ENCODE measurements at places on chromosomes 2 and 18.

DNA sequence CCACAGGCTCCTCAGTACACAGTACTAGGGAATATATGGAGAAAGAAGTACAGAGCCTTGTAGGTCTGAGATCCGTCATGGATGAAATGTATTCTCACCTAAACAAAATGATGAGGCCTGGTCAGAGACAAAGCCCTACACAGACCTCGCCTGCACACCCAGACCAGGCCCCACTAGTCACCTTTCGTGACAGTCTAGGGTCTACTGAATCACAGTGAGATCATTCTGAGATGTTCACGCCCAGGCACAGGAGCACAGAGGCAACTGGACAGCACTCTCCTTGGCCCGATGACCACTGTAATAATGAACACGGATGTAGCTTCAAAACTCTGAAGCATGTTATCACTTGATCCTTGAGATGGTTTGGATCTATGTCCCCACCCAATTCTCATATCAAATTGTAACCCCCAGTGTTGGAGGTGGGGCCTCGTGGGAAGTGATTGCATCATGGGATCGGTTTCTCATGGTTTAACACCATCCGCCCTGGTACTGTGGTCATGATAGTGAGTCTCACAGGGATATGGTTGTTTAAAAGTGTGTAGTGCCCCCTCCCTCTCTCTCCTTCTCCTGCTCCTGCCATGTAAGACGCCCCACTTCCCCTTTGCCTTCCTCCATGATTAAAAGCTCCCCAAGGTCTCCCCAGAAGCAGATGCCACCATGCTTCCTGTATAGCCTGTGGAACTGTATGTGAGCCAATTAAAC is 15.1 kb downstream of the DOCK10 start:
- no peak for DNase-seq

DNA sequence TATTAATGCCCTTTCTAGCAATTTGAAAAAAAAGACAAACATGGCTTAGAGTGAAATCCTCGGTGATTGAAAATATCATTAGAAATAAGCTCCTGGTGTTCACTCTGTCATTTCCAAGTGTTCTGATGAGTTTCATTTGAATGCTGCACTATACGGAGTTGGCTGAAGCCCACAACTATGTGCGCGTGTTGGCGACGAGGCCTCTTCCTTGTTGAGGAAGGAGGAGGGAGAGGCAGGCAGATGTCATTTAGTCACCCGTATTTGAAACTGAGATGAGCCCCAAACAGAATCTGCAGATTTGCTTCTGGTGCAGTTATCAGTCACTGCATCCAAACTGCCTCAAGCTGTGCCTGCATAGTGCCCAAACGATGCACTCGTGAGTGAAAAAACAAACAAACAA is 23.5 kb upstream of the SKOR2 start:
- DNase-seq, result no peak

- no peak for DNase-seq
These were observed 317.6 kb upstream of the NCKAP5 start for GRCh38 chr2:133885847-133886246.

- no peak for DNase-seq
These were observed 220.2 kb upstream of the SMAD7 start for GRCh38 chr18:49170925-49171505.

DNA sequence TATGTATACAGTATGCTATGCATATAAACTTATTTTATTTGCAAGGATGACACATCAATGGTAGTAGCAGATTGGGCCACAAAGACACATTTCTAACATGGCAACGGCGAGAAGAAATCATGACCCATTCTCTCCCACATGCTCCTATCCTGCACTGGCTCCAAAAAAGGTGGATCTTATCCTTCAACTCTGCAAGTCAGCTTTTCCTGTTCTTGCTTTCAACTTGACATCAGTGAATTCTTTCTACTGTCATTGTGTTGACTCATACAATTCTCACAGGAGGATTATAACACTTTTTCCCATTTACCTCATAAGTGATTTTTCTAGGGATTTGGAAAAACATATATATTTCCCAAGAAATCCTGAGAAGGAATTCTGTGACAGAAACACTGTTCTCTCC is 53.1 kb downstream of the ACVR1 start:
- no peak for DNase-seq

DNA sequence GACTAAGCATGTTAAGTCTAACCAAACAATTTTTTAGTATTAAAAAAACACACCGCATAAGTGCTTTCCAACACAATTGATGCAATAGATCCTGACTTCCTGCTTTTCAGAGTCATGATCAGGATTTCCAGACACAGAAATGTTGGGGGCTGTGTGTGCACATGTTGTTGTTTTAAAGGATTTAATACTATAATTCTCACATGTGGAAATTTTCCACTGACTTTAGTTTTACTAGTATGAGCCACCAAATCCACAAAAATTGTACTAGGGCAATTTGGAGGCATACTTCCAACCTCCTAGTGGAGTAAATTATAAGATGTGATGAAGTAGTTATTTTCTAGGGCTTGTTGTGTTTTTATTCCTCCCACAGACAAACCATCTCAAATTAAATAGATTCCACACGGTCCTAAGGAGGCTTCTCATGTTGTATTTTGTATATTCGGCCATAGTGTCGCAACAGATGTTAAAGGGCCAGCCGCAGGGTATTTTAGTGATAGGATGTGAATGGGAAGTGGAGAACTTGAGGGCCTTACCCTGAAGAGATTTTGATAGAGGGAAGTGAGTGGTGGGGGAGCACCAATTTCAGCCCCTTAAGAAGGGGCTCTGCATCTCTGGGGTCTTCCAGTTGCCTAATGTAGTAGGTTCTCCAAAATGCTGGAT is 108.9 kb upstream of the KLF7 start:
- no peak for DNase-seq

DNA sequence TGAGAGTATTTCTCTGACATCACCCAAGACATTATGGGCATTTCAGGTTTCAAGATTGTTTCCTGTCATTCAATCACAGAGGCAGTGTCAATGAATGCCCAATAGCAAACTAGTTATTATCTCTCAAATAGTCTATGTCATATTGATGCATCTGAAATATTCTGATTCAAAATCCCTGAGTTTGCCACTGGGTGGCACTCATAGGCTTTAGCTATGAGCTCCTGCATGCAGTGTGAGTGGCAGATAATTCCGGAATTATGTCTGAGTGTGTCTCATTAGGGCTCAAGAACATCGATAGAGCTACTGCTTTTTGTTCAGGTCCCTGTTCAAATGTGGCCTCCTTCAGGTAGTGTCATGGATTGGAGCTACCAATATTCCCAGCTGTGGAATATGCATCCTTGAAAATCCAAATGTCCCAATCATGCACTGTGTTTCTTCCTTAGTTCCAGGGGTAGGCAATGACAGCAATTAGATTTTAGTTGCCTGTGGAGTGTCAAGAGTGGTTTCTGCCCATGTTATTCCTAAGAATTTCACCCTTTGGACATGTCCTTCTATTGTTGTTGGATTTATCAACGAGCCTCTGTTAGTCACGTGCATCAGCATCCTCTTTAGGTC is 7.8 kb upstream of the OR6B3 start:
- DNase-seq, result peak; percentile 37

GRCh38 chr18:9429662-9429993 is 45.7 kb upstream of the RALBP1 start:
- DNase-seq, result no peak

- no peak for DNase-seq
These were observed 982 bp downstream of the HJURP start for GRCh38 chr2:233853353-233853752.

- DNase-seq, result no peak
These were observed 3.3 kb downstream of the DSC2 start for GRCh38 chr18:31098878-31099277.

- no peak for DNase-seq
These were observed 87.2 kb downstream of the COBLL1 start for GRCh38 chr2:164754157-164755093.

GRCh38 chr2:38092196-38092902 is 16.4 kb upstream of the CYP1B1 start:
- no peak for DNase-seq

DNA sequence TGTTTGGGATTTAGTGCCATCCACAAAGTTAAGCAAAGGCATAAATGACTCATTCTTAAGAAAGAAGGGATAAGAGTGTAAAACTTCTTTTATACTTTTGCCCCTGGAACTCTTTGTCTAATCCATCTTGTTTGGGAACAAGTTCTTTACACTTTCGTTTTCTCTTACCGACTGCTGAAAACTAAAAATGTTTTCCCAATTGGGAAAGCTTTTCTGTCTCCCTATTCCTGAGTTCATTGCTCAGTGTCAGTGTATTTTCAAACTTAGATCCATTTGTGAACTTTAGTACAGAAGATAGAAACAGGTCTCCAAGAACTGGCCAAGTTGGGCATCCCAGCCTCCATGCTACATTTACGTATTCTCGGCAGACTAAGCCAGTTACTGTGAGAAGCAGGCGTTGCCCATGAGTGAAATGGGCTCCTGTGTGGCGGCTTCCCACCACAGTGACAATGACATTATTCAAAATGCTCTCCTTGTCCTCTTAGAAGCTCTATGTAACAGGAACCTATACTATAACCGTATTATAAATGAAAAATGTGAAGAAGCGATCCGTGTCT is 51.7 kb downstream of the TGOLN2 start:
- DNase-seq, result no peak

DNA sequence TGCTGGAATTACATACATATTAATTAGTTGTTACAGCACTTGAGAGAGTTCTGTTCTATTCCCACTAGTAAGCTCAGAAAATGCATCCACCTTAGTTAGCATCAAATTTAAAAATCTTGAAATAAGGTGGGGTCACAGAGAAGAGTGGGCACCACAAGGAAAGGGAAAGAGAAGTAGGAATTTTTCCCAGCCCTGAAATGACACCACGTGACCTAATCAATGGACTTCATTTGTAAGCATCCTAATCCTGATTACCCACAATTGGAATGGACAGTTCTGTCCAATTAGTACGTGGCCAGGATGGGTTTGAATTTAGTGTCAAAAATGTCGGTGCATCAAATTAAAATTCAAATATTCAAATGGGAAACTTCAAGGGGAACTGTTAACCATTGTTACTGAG is 186.8 kb downstream of the FIGN start:
- no peak for DNase-seq

- no peak for DNase-seq
These were observed 797 bp downstream of the TTC32 start for GRCh38 chr2:19900931-19901441.

DNA sequence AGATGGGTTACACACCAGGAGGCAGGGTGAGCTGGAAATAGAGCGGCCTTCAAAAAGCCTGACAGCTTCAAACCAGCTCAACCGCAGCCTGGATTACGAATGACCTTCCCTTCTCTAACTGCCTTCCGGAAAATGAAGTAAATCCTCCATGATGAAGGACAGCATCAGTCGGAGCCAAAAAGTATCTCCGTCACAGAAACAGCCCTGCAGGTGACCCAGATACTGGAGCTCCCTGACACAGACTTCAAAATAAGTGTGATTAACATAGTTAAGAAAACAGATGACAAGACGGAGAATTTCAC is 10.3 kb upstream of the CIB4 start:
- DNase-seq, result no peak

GRCh38 chr18:11482271-11482670 is 127.1 kb upstream of the SLC35G4 start:
- DNase-seq, result no peak

DNA sequence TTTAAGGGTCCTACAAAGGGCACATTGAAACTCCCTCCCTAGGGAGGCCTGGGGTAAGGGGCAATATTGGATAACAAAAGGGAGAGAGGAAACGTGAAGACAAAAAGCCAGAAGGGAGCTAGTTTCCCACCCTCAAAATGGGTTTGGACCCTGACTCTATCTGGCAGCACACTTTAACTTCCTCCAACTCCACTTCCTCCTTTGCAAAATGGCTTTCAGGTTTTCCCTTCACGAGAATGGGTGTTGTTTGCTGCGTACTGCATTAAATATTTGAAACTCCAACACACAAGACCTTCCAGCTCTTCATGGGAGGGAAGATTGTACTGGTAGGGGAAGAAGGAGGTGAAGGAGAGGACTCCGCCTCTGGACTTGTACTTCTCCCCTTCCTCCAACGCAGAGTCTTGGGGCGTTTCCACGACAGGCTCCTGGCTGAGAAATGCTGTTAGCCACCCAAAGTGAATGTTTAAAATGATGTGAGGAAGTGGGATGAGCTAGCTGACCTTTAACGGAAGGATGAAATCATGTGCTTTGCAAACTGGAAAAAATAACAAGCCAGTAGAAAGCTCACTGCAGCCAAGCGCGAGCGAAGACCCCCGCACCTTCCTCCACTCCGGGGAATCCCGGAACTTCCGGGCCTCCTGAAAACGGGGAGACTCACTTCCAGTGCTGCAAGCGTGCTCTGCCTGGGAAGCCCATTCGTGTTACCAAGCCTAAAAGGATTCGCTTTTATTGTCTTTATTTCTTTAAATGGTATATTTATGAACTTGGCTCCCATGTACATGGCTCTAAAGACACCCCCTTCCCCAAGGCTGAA is 85.6 kb downstream of the VIT start:
- no peak for DNase-seq

- peak; percentile 65 for DNase-seq
These were observed at the start of gene RNPEPL1 for GRCh38 chr2:240567872-240568677. Gene RNPEPL1 (plus strand): TSS chr2:240568484. CDS start chr2:240568587, 103 bp downstream.

DNA sequence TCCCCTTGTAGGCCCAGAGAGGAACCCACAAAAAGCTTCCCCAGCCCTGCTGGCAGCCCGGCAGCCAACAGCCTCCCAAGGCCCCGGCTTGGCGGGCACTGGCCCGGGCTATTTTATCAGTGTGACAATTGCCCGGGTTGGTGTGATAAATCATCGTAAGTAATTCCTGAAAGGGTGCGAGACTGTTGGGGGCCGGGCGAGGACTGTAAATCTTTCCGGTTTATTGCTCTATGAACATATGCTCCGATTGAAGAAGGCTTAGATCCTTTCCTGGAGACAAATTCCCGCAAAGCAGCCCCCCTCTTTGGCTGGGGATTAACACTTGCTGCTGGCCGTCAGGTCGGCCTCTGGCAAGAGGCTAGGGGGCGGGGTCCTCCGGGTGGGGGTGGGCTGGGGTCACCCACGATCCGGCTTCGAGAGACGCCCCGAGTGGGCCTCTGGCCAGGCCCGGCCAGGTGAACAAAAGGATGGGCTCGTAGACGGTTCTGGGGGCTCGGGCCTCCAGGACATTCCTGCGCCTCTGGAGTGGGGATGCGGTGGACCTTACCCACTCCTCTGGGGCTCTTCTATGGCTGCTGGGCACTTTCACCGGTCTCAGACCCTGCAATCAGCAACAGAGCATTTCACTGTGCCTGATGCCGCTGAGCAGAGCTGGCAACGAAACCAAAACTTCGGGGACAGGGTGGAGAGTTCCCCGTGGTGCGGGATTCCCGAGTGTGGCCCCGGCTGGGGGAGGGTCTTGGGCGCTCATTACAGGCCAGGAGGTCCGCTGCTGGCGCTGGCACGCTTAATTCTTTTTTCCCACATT is 2.0 kb downstream of the HOXD3 start:
- no peak for DNase-seq

DNA sequence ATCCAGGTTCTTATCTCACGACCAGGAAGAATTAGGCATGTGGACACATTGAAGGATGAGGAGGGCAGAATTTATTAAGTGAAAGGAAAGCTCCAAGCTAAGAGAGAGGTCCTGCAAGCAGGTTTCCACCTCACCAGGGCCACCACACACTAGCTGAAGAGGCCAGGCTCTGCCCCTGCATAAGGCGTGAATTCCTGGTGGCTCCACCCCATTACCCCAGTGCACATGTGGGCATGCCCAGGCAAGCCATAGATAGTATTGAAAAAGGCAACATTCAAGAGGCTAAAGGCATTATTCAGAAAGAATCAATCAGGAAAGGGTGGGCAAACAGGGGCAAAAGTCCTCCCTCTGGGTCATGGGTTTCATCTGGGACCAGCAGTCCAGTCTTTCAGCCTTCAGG is 30.9 kb upstream of the GRP start:
- no peak for DNase-seq

- no peak for DNase-seq
These were observed 34.1 kb downstream of the HRH4 start for GRCh38 chr18:24494586-24494985.
